ENCODE measurements at places on chromosomes 2 and 18.

- DNase-seq = no peak
Observed at GRCh38 chr18:23504720-23505119, 1.4 kb downstream of the RMC1 start.

GRCh38 chr2:119371111-119371510 is 4.3 kb downstream of the DBI start:
- DNase-seq = no peak

DNA sequence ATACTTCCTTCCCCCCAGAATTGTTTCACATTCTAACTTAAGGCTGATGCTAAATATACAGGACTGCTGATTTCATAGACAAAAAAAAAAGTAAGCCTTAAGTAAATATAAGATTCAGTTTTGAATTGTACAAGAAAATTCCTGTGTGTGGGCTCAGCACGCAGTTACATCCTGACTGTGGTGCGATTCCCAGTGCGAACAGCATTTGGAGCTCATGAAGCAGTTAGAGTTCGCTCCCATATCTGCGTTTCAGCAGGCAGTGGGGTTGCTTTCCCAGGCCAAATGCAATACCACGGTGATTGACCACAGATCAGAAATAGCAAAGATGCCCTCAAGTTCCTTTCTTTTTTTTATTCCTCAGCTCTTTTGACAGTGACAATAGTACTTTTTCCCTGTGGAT is 75.6 kb downstream of the SATB2 start:
- no peak for DNase-seq

DNA sequence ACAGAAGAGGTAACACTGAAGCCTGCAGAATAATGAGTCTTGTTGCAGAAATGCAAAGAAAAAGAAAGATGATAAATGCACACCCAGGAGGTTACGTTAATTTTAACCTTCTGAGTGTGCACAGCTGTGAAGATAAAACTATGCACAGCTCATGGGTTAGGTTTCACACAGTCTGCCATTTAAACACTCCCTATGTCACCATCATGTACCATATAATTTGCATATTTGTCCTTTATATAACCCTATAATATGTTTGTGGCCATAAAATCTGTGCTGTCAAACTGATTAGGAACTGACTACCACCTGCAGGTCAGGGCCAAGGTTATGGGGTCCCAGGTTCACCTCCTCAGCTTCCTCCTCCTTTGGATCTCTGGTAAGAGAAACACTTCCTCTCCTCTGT is 205.5 kb downstream of the RPIA start:
- no peak for DNase-seq

DNA sequence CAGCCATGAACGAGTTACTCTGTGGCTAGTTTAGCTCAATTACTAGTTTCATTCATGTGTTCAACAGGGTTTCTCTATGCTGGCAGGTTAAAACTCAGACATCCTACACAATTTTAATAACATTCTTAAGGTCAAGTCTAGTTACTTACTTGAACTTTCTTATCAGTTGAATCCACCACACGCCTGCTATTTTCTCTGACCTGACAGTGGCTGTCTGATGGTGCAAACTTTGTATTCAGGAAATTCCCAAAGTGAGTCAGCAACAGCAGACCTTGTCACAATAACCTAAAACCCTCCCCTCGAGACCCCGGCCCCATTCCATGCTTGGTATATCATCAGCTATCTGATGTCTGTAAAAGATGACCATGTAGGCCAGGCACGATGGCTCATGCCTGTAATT is 20.8 kb upstream of the CIDEA start:
- DNase-seq = no peak

- DNase-seq = no peak
Observed at GRCh38 chr2:120503793-120504571, 158.0 kb downstream of the INHBB start.

DNA sequence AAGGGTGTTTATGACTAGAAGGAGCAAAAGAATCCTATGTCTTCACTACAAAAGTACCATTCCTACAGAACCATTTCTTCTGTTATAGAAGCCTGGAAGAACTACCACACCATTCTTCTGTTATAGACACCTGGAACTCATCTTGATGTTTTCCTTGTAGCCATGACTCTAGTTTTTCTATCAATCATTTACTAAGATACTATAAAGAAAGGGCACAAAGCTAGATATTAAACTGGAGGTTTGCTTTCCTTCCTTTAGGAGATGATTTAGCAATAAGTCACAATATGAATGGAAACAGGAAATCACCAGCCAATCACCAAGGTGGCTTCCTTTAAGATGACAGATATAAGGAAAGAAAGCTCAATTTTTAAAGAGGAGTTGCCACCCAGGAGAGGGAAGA is 100.3 kb upstream of the NEUROD1 start:
- no peak for DNase-seq

DNA sequence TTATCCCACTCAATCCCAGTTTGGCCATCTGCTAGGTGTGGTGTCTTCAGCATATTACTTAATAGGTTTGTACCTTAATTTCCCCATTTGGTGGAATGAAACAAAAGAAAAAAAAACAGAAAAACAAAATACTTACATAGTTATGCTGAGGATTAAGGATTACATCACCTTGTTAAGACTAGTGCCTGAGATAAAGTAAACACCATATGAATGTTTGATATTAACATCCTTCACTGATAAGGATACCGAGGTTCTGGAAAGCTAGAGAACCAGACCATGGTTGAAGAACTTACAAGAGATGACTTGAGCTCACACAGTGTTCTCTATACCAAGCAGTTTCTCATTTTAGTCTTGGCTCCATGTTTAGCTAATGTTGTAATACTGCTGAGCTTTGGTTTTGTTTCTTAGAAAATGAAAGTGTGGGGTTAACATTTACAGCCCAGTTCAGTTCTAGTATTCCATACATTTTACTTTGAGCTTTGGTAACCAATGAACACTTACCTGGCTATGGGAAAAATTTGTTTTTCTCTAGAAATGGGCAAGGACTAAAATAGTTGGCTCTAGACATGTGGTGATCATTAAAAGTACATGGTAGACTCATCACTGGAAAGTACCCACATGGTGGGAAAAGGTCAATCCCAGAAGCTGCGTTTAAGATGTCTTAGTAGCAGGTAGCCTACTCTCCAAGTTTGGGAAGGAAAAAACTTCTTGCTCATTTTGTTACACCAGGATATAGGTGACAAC is 5.8 kb upstream of the GPD2 start:
- no peak for DNase-seq

- no peak for DNase-seq
Observed at GRCh38 chr2:207123335-207123744, 42.4 kb downstream of the KLF7 start.

- peak; percentile 74 for DNase-seq
Observed at GRCh38 chr18:44680273-44681075, at the start of gene SETBP1. SETBP1 (plus strand) TSS chr18:44680888; CDS start chr18:44701347, 20,459 bp downstream.

- DNase-seq = no peak
Observed at GRCh38 chr2:217942731-217943335, 60.0 kb downstream of the TNS1 start.

DNA sequence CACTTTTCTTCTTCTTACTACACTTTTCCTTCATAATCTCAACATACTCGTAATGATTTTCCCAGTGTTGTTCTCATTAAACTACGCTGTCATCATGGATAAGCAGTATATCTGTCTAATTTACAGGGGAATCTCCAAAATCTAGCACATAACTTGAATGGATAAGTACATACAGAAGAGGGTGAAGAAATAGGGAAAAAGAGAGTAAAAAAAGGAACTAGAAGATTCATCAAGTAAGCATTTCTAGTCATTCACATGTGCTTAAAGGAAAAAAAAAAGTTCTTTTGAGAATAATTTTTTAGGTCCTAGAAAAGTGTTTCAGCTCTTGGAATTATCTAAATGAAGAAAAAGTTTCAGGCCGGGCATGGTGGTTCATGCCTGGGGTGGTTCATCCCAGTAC is 51.6 kb downstream of the SRBD1 start:
- DNase-seq = no peak

DNA sequence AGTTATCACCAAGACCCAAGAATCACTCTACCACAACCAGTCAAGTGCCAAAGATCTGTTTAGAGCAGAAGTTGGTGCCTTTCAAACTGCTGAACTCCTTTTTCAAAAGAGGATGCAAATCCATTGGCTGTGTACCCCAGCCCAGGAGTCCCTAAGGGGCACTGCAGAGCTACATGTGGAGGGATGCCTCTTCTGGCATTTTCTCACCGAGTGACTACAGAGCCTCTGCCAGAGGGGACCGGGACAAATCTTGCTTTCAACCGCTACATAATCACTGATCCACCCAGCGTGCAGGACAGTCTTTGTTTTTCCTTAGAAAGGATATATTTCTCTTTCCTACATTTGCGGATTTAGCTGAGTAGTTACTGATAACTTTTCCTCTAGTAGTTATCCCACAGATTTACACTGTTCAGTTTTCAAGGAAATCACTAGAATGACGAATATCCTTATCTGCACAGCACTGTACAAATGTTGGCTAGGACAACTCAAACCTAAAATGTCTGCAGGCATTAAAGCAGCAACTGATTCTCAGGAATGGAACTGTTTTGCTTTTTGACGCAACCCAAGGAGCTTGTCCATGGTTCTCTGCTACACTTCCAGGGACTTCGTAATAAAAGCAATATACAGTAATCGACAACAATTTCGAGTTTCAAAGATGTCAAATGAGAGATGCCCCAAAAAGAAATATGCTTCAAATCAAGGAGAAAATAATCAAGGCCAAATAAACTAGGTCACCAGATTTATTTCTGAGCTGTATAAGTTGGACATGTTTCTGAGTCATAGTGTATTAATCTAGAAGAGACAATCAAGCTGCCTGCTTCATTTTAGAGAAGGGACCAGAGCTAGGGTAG is 24.1 kb downstream of the EPB41L3 start:
- no peak for DNase-seq

GRCh38 chr2:45331410-45331786 is 279.7 kb downstream of the SRBD1 start:
- DNase-seq = no peak

GRCh38 chr18:80103231-80103630 is 5.8 kb upstream of the ADNP2 start:
- no peak for DNase-seq

- DNase-seq = peak; percentile 85
Observed at GRCh38 chr2:40164736-40165508, 287.0 kb downstream of the SLC8A1 start.

DNA sequence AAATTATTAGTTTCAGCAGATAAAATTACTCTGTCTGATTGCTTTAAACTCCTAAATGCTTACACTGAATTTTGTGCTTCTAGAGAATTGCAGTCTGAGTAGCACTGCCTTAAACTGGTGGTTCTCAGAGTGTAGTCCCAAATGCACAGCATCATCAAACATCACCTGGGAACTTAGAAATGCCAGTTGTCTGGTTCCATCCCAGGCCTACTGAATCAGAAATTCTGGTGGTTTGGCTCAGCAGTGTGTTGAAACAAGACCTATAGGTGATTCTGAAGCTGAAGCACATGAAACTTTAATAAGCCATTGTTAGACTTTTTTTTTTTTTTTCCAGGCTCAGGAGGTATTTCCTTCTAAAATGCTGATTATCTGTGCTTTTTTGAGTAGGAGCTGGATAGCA is 22.0 kb downstream of the EPC2 start:
- no peak for DNase-seq

DNA sequence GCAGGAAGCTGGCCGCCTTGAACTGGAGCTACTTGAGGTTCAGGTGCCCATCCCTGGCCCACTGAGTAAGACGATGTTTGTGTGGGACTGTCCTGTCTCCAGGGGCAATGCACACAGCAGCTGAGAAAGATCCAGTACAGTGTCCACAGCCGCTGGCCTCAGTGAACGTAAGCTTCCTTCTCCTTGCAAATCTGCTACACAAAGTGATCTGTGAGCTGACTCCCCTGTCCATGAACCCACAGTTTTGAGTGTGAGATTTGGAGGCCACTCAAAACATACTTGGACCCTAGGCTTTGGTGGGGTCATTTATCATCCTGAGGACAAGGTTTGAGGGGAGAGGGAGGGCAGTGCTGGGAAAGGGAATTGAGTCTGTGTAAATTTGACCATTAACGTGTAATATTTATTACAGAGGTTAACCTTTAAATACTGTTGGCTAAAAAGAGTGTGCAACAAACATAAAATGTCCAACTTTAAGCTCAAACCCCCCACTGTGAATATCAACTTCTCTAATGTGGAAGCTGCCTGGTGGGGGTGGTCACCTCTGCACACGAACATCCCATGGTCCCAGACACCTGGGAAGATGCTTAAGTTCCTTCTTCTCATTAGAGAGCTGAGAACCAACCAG is 4.9 kb upstream of the CYS1 start:
- DNase-seq = no peak

DNA sequence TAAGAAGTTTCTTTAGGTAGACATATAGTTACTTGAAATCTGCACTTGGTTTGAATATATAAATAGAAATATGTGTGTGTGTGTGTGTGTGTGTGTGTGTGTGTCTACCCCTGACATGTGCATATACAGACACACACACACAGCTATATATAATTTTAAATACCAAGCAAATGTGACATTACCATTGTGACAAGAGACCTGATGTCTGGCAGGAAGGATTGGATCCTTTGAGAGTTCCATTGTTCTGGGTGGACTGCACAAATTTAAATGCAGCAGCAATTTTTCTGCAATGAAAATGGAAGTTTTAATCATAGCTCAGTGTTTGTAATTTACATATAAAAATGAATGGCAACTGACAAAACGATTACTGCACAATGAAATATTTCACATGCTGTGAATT is 87.8 kb upstream of the CCDC195 start:
- DNase-seq = no peak

- peak; percentile 74 for DNase-seq
Observed at GRCh38 chr2:170202437-170202836, 24.5 kb downstream of the MYO3B start.

- DNase-seq = no peak
Observed at GRCh38 chr18:63972002-63972376, 2.1 kb downstream of the SERPINB8 start.

DNA sequence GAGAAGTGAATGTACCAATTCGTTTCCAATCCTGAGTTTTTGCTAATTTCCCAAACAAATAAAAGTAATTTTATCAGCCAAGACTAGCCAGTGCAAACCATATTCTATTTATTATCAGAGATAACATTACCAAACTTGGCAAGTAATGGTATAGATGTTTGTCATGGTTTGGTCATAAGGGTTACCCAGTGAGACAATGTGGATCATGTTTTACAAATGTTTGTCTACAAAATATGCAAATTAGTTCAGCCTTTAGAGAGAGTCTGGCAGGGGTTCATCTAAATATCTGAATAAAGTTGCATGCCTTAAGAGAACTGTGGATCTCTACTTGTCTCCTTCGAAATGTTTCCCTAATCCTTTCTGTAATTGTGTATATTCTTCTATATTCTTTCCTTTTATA is 152.2 kb downstream of the KCNH7 start:
- DNase-seq = no peak
